ENCODE measurements at places on chromosomes 1 and 21.

DNA sequence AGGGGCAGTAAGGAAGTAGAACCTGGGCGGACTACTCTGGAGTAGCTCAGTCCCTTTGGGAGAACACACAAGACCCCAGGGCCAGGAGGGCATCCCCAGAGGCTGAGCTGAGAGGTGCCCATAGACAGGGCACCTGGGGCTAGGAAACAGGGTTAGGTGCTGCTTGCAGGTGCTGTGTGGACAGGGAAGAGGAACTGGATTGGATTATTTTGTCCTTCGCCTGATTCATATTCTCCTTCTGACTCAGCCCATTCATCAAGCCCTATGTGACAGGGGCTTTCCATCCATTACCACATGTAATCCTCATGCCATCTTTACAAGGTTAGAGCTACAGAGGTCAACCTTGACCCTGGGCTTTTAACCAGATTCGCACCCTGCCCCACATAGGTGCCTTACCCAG, 183.9 kb downstream of the C1orf94 start:
- DNase-seq = no peak

DNA sequence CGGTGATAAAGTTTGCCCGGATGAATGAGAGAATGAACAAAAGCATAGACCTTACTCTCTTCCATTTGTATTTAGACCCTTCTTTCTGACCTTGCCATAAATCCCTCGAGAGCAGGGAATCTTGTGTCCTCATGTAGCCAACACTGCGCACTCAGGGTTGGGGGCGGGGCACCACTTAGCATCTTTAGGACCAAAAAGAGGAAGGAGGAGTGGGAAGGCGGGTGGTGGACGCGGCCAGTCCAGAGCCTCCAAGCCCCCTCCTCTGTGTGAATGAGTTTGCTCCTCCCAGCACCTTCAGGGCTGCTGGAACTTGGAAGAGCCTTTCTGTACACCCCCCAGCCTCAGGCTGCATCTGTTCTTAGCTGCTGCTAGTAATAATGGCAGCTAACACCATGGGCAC, 141.9 kb upstream of the TMEM51 start:
- no peak for DNase-seq

DNA sequence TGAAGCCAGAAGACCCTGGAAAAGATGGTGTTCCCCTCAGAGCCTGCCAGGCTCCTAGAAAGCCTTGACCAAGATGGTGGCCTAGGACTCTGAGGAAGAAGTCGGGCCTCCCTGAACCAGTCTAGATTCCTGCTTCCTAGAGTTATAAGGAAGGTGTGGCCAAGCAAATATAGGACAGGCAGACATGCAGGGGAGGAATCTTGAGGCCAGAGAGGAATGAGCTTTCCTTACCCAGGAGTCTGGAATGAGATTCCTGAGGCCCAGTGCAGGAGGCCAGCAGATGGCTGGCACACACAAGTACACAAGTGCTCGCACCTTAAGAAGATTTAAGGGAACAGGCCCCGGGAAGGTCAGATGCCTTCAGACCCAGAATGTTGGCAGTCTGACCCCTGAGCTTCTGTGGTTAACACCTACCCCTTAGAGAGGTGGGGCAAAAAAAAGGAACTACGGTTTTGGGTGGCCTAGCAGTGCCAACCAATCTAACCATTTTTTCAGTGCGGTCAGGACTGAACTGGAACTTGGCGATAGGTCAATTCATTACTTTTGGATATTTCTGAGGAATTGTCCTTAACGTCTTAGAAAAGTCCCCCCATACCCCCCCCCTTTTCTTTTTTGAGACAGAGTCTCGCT, 73.3 kb downstream of the MDM4 start:
- DNase-seq = no peak

DNA sequence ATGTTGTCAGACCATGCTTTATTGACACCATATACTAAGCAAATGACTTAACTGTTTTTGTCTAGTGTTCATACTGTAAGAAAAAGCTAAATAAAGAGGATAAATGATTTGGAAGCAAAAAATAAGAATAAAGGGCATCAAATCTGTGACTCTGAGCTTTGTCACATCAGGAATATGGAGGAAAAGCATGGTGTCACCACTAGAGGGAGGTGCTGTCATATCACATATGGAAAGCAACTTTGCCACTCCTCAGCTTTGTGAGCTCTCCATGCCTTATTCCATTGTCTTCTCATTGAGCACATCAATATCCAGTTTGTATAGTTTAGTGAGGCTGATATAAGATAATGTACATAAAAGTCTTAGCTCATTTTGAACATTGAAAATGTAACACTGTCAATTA, 20.8 kb upstream of the GBP1 start:
- peak; percentile 19 for DNase-seq

DNA sequence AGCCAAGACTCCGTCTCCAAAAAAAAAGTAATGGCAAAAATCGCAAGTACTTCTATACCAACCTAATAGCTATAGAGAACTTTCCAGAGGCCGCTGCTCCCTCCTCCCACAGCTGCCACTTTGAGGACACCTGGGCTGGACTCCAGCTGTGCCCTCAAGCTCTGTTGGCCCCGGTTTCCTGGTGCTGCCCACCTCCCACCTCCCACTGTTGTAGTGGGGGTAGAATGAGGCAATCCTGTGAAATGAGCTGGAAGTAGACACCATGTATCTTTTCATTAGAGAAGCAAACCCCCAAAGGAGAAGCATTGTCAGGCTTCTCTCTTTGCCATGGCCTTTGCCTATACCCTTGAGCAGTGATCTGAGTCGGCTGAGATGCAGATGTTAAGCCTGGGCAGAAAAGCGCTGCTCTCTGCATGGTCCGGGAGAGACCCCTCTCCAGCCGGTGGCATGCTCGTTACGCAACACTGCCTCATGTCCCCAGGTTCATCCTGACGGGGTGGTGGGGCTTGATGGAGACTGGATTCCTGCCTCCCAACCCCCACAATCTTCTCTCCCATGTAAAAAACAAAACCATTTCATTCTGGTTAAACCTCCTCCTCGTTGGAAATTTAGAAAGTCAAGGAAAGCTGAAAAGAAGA, 39.7 kb downstream of the SIM2 start:
- DNase-seq = no peak

- no peak for DNase-seq
Measured at GRCh38 chr21:18152371-18152770, 92.3 kb upstream of the CHODL start.

- DNase-seq = no peak
Measured at GRCh38 chr1:46622344-46622743, 5.7 kb upstream of the MOB3C start.

GRCh38 chr21:31558189-31558961, 101.1 kb upstream of the SOD1 start:
- DNase-seq = no peak

- no peak for DNase-seq
Measured at GRCh38 chr1:66374148-66374547, 159.8 kb upstream of the SGIP1 start.

GRCh38 chr1:65165269-65165993, 17.4 kb downstream of the AK4 start:
- no peak for DNase-seq

GRCh38 chr21:37843191-37843590, 73.1 kb downstream of the KCNJ6 start:
- DNase-seq = no peak

DNA sequence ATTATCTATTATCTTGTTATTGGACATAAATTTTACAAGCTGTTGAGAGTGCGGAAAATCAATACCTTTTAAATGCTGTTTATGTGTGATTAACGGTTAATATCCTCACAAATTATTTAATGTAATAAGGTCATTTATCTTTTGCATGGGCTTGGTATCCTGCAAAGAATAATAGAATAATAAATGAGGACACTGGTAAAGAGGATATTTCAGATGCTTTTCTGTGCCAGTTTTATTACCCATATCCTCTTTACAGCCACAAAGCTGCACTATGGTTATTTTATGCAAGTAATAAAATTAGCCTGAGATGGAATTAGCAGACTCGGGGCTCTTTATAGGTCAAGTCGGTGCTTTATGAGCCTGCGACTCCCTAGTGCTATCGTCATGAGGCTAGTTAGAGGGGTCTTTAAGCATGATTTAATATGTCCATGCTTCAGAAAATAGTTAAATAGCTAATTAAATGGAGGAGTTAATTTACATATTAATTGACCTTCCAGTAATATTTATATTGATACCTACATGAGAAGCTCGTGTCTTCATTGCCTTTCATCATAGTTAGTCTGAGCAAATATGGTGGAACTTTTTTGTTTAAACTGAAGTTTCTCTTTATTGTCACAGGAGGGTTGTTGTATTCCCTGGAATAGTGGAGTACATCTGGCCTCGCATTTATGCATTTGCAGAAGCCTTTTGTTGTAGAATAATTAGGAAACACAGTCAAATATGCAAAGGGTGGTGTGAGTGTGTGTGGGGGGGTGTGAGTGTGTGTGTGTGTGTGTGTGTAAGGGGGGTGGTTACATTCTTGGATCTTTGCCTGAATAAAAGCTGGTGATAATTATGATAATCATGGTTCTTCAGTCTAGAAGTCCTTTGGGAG, 120.3 kb downstream of the ATG4C start:
- DNase-seq = no peak

GRCh38 chr21:14120091-14120734, 90.5 kb downstream of the LIPI start:
- no peak for DNase-seq

DNA sequence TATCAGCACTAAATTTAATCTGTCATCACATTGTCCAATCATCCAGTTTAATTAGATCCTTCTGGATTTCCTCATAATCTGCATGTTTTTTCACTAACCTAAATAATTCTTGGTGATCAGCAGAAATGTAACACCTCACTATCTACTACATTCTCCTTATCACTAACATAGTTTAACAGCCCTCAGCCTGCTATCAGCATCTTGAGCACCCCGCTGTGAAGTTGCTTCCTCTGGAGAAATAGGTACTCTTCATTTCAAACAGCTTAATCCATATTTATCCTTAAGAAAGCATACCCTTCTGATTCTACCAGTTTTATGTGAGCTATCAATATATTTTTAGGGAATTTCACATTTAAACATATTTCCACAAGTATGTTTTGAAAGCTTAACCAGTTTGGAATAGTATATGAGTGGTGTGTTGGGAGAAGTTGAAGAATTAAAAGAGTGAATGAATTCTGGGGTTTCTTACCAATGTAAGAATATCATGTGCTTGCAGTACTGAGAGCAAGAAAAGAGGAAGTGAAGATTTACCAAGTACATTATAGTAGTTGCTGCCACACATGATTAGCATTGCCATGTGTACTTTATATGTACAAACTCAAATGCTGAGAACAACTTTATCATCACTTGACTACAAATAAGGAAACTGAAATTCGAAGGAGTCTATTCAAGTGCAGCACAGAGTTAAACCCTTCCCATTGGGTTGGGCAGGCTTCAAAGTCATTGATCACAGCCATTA, 771.1 kb upstream of the ADGRL4 start:
- DNase-seq = no peak

DNA sequence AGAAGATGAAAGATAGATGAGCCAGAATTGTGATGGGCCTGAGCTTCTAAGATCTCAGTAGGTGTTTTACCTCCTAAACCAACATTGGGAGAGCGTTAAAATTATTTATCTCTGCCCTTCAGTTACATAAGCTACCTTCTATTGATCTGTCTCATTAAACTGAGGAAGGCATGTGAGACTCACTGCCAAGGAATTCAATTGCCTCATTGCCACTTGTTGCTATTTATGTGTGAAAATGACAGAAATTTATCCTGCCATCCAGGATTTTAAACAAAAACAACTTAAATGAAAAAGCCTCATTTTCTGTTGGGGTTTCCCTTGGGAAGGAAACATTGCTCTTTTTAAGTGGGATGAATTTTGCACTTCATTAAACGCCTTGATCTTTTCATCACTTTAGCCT, 78.7 kb upstream of the RUNX1 start:
- DNase-seq = no peak

DNA sequence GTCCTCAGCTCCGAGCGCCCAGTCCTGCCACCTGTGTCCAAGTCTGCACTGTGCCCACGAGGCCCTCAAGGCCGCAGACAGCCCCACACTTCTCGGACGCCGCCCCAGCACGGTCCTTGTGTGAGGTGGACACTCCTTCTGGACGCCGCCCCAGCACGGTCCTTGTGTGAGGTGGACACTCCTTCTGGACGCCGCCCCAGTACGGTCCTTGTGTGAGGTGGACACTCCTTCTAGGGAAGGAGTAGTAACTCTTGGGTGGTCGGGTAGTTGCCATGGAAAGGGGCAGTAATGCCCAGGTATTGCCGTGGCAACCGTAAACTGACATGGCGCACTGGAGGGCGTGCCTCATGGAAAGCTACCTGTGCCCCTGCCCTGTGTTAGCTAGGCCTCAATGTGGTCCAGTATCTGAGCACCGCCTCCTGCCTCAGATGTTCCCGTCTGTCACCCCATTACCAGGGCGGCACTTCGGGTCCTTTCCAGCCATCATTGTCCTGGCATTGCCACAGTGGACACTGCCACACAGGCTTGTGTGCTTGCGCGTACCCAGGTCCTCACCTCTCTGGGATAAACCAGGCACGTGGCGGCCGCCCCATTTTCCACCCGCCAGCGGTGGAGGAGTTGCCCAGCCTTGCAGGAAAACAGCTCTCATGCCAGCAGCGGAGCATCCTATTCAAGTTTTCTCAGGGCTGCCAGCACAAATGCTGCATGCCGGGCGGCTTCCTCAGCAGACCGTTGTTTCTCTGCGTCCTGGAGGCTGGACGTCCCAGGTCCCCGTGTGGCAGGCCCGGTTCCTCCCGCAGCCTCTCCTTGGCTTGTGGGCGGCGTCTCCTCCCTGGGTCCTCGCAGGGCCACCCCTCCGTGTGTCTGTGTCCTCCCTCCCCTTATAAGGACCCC, 40.8 kb upstream of the POFUT2 start:
- DNase-seq = no peak

DNA sequence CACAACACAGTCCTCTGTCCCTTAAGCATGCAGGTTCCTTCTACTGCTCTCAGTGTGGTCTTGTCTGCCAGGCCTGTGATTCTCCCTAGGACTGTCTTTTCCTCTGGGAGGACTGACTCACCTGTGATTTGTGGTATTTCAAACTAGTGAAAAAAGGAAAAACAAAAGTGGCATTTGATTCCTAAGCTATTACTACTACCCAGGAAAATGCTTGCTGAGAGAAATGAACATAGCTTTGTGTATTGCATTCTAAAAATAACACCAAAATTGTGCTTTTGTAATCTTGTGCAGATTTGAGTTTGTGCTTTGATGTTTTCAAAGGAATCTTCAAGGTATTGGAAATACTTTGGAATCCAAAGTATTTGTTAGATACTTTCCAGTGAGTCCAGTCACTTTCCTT, 57.0 kb downstream of the GPR161 start:
- no peak for DNase-seq

DNA sequence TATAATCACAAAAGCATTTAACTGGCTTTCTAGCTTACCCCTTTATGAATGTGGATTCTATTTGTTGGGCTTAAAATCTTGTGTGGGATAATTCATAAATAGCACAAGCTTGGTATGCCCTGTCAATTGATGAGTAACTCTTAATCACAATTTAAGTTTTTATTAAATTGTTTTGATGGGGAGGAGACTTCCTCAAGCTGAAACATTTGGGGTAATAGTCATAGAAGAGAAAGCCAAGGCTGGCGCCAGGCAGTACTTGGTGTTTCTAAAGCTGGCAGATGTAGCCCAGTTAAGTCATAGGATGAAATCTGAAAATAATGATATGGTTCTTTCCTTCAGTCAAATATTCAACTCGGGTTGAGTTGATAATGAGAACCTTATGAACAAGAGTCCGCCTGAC, 167.2 kb downstream of the FMN2 start:
- DNase-seq = no peak

Data from pulmonary artery endothelial cell (primary cell).